ENCODE measurements at places on chromosomes 16 and 17.

- DNase-seq, result no peak
Observed at GRCh38 chr16:60636117-60636516, 1400.1 kb downstream of the CDH8 start.

DNA sequence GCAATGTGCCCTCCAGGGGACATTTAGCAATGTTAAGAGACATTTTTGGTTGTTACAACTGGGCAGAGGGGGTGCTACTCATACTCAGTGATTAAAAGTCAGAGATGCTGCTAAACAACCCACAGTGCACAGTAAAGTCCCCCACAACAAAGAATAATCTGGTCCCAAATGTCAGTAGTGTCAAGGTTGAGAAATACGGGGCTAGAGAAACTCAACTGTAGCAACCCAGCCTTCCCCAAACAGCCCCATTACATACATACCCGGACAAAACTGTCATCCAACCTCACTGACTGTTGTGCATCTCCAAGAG, 20.4 kb downstream of the DNAJC7 start:
- DNase-seq, result no peak

DNA sequence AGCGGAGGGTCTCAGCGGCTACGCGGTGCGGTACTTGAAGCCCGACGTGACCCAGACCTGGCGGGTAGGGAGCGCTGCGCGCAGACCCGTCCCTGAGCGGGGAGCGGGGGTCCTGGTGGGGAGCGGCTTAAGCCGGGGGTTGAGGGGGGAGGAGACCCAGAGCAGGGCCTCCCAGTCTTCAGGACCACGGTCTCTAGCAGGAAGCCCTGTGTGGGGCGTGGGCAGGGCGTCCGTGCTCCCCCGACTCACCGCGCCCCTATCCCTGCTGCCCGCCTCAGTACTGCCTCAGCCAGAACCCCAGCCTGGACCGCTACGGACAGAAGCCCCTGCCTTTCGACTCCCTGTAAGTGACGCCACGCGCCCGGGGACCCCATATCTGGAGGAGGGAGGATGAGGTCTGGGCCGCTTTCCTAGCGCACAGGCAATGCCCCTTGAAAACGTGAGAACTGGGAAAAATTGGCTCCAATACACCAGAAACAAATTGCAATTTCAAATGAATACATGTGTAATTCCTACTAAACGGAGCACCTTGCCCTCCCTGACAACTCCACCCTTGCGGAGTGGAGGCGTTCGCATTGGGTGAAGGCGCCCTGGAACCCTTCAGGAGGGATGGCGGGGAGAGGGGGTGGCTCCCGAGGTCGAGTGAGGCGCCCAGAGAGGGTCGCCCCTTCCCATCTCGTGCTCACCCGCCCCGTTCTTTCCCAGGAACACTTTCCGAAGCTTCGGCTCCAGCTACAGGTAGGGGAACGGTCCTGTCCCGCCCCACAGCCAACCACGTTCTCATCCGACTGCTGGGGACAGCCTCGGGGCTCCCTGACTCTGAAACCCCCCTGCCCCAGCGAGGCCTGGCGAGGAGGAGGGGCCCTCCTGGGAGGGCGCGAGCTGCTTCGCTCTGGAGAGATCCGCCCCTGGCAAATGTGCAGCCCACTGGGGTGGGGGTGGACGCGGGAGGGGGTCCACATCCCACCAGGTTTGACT, 14.6 kb upstream of the CNGB1 start:
- DNase-seq, result no peak

GRCh38 chr17:79088247-79088996, 13.8 kb downstream of the ENGASE start:
- no peak for DNase-seq

GRCh38 chr17:58191241-58191896, 1.2 kb upstream of the EPX start:
- DNase-seq, result no peak

All from activated CD8-positive, alpha-beta T cell treated with anti-CD3 and anti-CD28 coated beads for 36 hours (primary cell).